ENCODE measurements at places on chromosomes 5 and 9.

DNA sequence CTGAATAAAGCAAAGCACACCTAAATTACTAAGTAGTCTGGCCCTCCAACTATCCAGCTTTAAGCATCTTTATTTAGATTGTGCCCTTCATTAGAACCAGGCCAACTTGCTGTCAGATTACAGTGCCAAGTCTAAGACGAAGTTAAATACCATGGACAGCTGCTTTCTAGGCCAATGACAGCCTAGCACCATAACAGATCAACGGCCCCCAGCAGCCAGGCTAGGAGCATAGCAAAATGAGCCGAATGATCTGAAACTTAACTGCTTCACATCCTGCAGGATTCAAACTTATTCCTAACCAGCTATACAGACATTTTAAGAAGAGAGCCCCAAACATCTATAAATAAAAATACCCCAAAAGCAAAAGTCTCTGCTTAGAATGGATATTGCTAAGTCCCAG is 6.8 kb downstream of the SLC24A2 start:
- DNase-seq, result peak; percentile 4

DNA sequence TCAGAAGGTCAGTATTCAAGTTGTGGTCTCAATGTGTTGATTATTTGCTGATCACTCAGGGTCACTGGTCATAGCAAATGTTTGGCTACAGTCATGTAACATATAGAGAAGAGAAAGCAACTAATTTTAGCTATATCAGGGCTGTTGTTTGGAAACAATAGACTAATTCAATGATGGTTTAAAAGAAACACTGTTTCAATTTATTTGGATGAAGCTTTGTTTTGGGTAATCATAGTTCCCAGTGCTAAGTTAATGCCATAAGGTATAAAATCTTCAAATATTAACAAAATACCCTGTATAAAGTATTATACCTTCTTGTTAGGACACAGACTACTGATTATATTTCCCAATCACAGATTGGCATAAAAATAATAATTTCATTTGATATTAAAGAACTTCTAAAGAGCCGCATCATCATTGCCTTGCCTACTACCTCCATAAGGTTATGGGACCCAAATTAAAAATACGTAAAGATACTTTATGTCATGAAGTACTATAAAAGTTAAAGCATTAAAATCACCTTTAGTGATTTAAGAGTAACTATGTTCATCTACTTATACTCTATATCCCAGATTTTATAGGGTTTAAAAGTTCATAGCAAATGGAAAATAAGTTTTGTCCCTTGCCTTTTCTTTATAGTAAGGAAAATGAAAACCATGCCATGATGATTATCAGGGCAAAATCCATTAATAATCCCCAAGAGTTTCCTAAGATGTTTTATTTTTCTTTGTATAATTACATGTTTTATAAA is 6.0 kb downstream of the NR3C1 start:
- no peak for DNase-seq

DNA sequence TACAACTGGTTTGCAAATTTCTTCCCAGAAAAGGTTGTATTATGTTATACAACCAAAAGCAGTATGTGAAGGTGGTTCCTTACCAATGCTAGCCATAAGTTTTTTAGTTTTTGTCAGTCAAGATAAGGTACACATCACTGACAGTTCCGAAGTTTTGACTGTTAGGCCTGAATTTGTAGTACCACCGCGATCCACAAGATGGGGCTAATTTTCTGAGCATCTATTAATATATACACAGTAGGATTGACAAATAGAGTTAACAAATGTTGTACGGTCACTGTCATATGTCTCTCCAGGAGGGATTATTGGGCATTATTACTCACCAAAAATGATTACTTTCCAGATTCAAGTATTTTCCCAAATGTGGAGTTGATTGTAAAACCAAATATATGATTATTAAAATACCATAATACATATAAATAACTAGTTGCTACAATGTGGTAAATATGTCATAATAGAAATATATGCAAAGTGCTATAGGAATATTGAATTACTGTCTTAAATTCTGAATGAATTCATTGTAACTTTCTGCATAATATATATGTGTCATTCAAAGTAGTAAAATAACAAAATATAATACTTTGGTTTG is 28.4 kb upstream of the LRRC19 start:
- DNase-seq, result peak; percentile 54

DNA sequence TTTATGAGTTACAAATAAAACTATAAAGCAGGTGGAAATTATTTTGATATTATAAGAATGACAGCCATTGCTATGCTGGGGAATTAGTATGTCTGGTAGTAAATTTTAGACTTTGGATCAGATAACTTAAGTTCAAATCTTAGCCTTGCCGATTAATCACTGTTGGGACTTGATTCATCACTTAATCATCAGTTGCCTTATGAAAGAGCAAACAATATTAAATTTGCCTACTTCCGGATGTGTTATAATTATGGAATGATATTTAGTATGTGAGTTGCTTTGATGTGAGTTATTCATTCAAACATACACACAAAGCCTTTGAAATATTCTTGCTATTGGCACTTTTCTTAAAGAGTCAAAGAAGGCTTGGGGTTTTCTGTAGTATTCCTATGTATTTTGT is 717.7 kb downstream of the BRINP1 start:
- DNase-seq, result no peak

- DNase-seq, result no peak
These were observed 9.0 kb downstream of the RALGDS start for GRCh38 chr9:133111808-133112662.

DNA sequence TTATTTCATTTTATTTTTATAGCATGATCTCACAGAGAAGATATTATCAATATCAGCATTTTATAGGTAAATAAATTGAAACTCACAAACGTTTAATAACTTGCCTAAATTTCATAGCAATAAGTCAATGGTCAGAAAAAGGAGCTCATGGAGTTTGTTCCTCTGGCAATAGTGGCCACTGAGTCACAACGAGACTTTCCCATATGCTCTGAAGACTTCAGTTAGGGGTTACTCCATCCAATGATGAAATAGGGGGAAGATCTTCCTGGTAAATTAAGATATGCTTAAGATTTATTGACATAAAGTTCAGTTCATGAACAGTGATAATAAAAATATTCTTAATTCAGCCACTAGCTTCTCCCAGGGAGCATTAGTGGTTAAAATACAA is 43.5 kb upstream of the HTR4 start:
- DNase-seq, result no peak

DNA sequence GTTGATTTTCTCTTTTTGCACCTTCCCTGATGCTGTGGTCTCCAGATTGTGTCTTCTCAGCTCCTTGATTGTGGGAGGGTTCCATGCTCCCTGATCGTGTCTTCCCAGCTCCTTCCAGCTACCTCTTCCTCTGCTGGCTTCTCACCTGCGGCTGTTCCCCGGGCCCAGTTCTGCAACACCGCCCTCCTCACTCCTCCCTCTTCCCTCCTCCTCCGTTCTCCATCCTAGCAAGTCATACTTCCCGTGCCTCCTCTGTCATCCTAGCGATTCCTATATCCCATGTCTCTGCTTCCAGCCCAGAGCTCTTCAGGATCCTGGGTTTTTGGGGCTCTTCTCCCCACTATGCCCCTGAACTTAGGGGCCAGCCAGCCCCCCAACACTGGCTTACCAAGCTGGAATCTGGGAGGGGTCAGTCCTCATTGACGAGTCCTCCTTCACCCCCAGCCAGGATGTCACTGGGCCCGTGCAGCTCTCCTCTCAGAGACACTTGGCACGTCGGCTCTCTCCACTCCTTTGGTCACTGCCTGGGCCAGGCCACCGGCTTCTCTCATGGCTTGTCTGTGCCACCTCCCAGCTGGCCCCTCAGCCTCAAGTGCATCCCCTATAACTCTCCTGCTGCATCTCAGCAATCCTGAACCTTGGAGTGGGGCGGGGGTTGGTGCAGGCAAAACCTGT is 255.4 kb upstream of the MVB12B start:
- DNase-seq, result no peak

DNA sequence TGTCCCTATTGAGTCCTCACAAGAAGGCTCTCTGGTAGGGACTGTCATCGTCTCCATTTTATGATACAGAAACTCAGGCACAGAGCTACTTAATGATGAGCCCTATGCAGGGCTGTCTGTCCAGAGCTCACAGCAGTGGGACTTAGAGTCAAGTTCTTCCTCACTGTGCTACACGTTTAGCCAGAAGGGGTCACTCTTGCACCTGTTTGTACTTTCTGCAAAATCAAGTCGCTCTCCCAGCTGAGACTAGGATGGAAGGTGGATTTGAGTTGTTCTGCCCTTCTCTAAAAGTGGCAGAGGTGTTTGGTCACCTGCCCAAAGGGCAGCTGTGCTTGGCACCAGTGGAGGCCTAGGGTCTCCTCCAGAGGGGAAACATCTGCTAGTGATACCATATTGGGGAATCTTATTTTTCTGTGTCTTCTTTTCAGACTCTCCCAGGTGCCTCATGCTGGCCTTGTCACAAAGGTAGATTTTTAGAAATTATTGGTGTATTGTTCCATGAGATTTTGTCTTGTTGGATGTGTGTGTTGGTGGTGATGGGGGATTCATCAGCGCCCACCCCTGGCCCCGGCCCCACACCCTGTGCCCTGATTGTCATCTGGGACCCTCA is 104.2 kb downstream of the PPARGC1B start:
- DNase-seq, result peak; percentile 76

DNA sequence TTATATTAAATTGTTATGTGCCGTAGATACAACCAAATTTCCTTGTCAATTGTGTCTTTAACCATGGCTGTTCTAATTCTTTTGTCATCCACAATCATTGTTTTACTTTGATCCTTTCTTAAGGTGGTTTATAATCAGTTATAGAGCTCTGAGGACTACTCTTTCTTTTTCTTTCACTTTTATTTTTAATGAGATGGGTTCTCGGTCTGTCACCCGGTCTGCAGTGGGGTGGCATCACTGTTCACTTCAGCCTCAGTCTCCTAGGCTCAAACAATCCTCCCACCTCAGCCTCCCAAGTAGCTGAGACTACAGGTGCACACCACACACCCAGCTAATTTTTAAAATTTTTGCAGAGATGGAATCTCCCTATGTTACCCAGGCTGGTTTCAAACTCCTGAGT is 74.2 kb downstream of the ANXA2R start:
- DNase-seq, result no peak

DNA sequence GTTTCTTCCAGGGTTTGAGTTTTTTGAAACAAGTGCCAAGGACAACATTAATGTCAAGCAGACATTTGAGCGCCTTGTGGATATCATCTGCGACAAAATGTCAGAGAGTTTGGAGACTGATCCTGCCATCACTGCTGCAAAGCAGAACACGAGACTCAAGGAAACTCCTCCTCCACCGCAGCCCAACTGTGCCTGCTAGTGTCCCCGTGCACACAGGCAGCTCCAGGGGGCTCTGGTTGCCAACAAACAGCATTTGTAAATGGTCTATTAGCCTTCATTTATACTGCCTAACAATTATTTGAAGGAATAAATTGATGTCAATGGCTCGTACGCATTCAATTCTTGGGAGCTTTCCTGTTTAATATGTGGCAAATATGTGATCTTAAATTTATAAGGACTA is 268.3 kb downstream of the RAB3C start:
- no peak for DNase-seq

GRCh38 chr9:16133556-16134227 is 580.8 kb downstream of the CCDC171 start:
- peak; percentile 93 for DNase-seq

- no peak for DNase-seq
These were observed 103.3 kb upstream of the BOD1 start for GRCh38 chr5:173719731-173720082.

DNA sequence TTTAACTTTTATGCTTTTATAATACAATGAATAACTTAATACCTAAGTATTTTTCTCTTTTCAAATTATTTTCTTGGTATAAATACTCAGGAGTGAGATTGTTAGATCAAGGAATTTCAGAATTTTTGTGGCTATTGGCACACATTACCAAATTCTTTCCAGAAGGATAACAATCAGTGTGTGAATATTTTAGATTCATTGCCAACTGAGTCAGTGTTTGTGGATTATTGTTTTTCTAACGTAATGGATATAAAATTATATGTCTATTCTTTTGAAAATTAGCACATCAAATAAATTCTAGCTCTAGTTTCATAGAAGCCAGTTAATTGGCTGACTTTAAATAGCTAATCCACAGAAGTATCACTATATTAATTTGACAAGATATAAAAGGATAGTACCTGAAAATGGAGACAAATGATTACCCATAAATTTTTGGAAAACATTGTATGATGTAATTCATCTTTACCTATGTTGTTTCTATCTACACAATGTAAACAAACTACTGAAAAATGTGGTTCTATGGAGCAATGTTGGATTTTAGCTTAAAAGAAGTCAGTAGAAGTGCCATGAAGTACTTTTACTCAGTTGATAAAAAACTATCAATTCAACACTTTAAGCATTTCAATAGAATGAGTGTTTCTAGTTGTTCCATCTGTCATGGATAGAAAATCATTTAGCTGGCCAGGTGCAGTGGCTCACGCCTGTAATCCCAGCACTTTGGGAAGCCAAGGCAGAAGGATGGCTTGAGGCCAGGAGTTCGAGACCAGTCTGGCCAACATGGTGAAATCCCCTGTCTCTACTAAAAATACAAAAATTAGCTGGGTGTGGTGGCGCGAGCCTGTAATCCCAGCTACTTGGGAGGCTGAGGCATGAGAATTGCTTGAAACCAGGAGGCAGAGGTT is 185.1 kb downstream of the ADAMTSL1 start:
- peak; percentile 77 for DNase-seq

DNA sequence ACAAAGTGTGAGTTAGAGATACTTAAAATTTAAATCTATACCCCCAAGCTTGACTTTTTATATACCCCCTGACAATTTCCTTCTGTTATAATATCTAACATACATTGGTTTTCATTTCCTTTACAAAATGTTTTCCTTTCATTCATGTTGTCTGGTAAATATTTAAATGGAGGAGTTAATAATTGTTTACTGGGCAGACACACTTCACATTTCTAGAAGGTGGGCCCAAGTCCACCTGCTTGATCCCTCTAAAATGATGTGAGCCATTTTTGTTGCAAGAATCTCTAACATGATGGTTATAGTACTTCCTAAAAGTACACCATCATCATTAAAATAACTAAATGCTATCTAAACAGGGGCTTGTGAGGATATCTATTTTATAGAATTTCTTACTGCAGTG is 155.9 kb downstream of the FAM174A start:
- no peak for DNase-seq

DNA sequence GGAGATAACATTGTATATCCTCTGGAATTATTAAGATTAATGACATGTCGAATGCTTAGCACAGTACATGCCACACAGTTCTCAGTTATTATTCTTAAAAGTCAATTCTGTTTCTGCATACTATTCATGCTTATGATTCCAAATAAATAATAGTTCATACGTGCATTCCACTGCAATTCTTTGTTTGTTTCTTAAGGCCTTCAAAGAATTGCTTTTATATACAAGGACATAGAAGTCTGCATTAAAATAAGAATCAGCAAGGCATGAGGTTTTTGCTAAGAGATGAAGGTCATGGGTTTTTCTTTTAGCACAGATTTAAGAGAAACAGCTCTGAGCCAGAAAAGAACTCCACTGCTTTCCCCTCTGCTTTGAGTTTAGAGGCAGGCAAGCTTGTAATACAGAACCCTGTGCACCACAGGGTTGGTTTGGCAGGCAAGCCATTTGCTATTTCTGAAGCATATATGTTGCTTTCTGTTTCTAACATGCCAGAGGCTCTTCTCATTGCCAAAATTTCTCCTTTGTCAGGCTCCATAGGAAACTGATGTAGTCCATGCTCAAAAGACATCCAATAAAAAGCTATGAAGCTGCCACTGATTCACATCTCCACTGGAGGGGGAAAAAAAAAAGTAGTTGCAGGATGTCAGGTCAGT is 420.6 kb upstream of the TYRP1 start:
- no peak for DNase-seq
